Stimulated activated naive CD4-positive, alpha-beta T cell (primary cell): ENCODE measurements at places on chromosomes 11 and 22.

DNA sequence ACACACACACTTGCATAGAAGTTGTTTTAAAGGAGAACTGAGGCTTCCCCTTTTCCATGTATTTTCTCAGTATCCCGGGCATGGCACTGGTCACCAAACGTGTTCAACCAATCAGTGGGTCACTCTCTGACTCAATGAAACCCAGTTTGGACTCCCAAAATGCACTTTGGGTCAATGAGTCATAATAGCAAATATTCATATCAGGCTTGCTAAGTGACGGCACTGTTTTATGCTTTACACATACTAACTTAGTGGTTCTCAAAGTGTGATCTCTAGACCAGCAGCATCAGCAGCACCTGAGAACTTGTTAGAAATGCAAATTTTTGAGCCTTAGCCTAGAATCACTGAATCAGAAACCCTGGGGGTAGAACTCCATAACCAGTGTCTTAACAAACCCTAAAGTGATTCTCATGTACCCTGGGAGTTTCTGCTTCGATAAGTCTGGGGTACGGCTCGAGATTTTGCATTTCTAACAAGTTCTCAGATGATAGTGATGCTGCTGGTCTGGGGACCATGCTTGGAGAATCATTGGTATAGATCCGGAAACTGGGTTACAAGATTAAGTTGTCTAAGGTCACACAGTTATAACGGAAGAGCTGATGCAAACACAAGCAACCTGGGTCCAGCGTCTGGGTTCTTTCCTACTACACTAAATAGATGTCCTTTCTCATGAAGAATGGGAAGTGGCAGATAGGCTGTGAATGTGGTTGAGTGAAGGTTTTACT, 35.6 kb downstream of the ETS1 start:
- DNase-seq = no peak

- no peak for DNase-seq
These were observed 136.4 kb downstream of the BRD1 start for GRCh38 chr22:49691256-49691655.

GRCh38 chr22:30304495-30305244, 15.4 kb upstream of the CASTOR1 start:
- DNase-seq = no peak

DNA sequence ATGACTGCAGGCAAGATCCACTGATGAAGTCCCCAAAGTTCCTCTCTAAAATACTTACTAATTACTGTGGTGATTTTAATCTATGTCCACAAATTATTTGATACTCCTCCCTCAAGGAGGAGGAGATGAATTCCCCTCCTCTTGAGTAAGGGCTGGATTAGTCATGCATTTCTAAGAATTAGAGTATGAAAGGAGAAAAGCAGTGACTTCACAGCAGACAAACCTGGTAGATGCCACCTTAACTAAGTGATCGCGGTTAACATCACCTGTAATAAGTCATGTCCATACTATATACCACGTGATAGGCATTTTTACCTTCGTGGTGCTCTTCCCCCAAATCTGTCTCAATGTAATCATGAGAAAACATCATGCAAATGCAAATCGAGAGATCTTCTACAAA, 52.0 kb upstream of the TSPAN18 start:
- no peak for DNase-seq
